ENCODE measurements at places on chromosomes 6 and 20.
A peak's percentile ranks its signal among the peaks of the same experiment; 100 is the strongest.

DNA sequence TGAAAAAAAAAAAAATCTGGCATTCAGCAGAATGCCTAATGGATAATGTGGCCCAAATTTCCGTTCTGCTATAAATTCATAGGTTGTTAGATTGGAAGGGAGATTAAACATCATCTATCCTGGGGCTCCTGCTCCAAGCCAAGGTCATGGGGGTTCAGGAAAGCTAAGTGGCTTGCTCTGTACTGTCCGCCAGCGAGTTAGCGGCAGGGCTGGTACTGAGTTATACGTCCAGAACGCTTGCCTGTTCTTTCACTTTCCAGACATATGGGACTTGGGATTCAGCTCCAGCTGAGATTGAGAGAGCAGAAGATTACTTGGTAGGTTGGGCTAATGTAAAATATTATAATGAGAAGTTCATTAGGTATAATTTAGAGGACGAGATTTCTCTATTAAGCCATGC lies 858 bp downstream of the RWDD1 start:
- DNase-seq = peak; percentile 6

GRCh38 chr6:4009486-4009885 lies 69.5 kb downstream of the FAM217A start:
- no peak for DNase-seq

GRCh38 chr6:166313255-166314070 lies 5.3 kb upstream of the PRR18 start:
- peak; percentile 75 for DNase-seq

GRCh38 chr20:3431109-3431508 lies 23.6 kb upstream of the DNAAF9 start:
- no peak for DNase-seq

GRCh38 chr20:51610761-51611624 lies 68.5 kb upstream of the NFATC2 start:
- no peak for DNase-seq

GRCh38 chr20:1930165-1930564 lies 35.0 kb downstream of the SIRPA start:
- DNase-seq = no peak

DNA sequence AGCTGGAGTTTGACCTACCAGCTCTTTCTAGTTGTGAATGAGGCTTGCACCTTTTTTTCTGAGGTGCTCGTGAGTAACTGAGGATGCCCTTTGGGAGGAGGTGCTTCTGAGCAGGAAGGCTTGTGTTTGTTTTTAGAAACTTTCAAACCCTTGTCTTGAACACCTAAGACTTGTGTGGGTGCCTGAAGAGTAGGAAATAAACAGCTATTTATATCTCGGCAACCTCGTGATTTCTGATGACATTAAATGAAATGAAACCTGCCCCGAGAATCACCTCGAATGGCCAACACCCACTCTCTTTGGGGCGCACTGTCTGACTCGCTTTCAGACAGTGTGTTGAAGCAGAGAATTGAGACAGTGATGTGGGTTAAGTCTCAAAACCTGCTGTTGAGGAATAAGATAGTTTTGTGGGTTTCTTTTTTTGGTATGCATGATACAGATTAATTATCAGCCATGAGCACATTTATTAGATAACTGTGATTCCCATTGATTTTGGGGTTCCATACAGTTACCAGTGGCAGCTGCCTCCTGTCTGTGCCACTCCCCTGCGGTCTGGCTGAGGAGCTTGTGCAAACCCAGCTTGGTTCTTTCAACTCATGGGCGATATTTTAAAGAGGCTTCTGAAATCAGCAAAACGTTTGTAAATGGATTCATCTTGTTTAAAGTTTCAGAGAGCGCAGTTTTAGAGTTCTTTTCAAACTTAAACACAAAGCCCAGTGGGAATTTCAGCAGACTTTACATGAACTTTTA lies 8.4 kb downstream of the IRF4 start:
- DNase-seq = peak; percentile 42

DNA sequence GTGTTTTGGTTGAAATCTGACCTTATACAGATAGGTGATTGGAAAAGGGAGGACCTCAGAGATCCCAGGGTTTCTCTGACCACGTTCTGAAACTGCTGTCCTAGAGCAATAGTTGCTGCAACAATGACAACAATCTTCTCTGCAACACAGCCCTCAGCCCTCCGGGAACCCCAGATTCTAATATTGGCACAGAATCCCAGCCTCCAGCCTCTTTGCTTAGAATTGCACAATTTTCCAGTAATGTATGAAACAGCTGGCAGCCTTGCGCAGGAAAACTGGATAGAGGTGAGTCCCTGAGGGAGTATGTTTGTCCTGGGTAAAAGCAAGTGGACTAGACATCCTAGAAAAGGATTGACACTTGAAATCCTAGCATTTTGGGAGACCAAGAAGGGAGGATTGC lies 30.4 kb upstream of the PNRC1 start:
- no peak for DNase-seq

DNA sequence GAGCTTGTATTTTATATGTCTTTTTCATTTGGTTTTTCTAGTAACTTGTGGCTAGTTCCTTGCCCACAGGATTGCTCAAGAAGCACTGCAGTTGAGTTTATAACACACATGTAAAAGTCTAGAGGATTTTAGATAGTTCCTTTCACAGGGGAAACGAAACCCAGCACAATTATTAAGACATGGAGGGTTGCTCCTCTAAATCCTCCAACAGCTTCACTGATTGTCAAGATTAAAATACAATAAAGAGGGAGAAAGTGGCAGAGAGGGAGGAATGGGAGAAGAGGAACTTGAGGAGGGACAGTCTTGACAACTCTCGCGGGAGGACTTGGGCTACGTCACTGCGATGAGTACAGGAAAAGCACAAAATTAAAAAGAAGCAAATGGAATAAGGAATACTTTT lies 9.7 kb upstream of the TBC1D7 start:
- no peak for DNase-seq

- DNase-seq = no peak
Observed at GRCh38 chr20:41181567-41181966, 44.2 kb downstream of the PLCG1 start.

- no peak for DNase-seq
Observed at GRCh38 chr20:44008806-44009678, 94.4 kb downstream of the TOX2 start.

DNA sequence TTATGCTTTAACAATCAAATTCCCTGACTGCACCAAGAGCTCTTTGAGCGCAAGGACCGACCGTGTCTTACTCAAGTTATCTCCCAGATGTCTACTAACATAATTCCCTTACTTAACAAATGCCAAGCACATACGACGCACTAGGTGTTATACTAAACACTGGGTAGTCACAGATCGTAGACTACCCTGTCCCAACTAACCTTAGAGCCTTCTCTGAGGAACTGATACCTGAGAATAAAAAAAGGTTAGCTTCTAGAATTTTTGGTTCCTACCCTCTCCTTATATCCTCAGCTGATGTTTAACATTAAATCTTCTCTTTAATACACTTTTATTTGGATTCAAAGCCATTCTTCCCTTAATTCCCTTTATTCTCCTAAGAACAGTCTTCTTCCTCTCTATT lies 38.5 kb downstream of the EPB41L2 start:
- DNase-seq = no peak

- DNase-seq = no peak
Observed at GRCh38 chr6:32111424-32112066, 2.4 kb upstream of the TNXB start.

DNA sequence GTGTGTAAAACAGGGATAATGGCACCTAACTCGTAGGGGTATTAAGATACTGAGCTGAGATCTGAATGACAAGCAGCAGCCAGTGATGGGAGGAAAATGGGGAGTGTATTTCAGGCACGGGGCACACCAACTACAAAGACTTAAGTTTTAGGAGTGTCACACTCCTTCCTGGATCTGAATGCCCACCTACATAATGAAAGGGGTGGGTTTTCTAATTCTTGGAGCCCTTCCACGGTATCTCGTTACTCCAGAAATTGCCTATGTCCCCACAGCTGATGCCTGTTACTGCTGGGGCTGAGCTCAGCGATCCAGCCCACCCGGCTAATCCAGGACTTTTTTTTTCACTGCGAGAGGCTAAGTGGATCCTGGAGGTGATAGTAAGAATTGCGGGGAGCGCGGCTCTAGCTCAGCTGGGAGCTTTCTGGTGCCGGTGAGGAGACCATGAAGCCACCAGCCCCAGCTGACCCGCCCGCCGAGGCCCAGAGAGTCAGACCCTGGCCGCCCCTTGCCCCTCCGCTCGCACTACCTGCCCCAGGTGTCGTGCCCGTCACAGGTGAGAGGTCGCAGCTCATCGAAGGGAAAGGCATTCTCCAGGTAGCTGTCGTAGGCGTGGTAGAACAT lies 727 bp downstream of the EDEM2 start:
- no peak for DNase-seq

DNA sequence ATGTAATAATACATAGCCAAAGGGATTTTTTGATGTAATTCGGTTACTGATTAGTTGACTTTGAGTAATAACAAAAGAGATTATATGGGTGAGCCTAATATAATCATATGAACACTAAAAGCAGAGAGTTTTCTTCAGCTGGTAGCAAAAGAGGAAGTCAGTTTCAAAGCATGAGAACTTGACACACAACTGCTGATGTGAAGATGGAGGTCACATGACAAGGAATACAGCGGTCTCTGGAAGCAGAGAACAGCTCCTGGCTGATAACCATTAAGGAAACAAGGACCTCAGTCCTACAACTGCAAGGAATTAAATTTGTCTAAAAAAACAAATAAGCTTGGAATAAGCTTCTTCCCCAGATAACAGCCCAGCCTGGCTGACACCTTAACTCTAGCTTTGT lies 154.5 kb upstream of the PRND start:
- DNase-seq = no peak

DNA sequence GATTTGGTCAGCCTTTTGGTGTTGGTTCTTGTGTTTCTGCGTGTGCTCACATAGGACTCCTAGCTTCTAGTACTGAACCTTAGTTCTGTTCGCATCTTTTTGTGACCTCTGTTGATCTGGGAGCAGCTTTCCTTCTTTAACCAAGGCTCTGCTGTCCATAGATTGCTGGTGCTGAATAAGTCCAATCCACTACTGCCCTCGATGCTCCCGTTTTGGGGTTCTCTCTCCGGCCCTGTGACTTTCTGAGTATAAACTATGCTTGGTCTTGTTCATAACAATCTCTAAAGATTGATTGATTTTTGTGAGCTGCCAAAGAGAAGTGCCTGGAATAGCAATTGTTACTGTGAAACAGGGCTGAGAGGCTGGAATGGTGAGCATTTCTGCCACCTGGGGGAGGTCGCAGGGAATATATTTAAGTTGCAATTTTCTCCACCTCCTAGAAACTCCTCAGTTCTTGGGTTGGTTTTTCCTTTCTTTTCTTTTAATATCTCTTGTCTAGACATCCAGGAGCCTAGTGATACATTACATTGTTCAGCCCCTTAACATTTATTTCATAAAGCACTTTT lies 422.9 kb upstream of the CHD6 start:
- no peak for DNase-seq

DNA sequence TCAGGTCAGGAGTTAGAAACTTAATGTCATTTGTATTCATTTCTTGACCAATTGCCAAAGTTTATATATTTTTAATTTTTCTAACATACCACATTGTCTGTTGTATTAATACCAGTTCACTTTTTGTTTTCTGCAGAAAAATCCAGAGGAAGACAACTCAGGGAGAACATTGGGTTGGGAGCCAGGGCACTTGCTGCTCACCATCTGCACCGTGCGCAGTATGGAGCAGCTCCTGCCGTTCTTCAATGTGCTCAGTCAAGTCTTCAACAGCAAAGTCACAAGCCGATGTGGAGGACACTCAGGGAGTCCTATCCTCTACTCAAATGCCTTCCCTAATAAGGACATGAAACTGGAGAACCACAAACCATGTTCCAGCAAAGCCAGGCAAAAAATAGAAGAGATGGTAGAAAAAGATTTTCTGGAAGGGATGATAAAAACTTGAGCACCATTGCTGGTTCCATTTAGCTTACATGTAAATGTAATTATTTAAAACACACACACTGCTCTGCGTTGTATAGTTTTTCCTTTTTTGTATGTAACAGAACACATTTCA lies 25.3 kb downstream of the PGM3 start:
- DNase-seq = no peak

GRCh38 chr20:34549291-34549928 lies 9.1 kb upstream of the MAP1LC3A start:
- DNase-seq = no peak

DNA sequence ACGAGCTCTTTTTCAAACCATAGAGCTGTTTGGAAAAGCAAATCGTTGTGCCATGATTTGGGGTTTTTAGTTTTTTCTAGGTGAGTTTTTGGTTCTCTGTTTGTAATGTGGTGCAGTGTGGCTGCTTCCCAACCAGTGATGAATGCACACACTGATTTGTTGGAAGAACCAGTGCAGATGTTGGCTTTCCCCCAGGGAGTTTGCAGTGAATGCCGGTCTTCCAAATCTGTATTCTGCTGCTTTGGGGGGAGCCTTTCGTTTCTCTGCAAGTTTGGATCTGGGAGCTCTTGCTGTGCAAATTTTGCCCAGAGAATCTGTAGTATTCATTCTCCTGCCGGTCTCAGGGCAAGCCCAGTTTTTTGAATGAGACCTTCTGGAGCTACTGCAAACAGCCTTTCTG lies 14.5 kb downstream of the HECA start:
- no peak for DNase-seq

GRCh38 chr6:95185874-95186273 lies 391.5 kb upstream of the MANEA start:
- DNase-seq = no peak

GRCh38 chr6:43946641-43947363 lies 176.8 kb downstream of the VEGFA start:
- DNase-seq = no peak

DNA sequence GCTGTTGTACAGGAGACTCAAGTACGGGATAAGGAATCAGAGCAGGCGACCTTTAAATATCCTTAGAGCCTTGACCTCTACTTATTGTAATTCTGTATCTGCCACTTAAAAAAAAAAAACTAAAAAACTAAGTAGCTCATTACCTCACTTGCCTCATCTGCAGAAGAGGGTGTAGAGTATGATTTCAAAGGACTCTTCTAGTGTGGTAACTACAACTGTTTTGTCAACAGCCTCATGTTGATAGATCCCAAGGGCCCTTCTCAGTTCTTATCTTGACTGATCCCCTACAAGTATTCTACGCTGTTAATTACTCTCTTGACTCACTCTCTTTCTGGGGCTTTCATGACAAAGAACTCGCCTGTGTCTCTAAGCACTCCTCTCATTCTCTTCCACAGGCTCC lies 16.7 kb upstream of the PDYN start:
- DNase-seq = no peak

DNA sequence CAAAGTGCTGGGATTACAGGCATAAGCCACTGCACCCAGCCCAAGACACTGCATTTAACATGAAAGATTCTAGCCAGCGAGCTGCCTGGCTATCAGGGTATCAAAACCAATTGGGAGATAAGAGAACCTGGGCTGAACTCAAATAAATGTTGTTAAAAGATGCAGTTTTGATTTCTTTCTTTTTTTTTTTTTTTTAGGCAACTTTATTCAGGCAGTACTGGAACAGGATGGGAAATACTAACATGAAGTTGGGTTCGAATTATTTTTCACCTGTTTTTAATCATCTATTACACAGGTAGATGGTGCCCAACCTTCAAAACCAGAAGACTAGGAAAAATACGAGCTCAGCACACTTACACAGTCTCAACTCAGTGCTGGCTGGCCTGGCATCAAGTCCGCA lies 63.7 kb downstream of the TRERF1 start:
- DNase-seq = no peak
